ENCODE measurements at places on chromosomes 12 and 14.
A peak's percentile ranks its signal among the peaks of the same experiment; 100 is the strongest.

DNA sequence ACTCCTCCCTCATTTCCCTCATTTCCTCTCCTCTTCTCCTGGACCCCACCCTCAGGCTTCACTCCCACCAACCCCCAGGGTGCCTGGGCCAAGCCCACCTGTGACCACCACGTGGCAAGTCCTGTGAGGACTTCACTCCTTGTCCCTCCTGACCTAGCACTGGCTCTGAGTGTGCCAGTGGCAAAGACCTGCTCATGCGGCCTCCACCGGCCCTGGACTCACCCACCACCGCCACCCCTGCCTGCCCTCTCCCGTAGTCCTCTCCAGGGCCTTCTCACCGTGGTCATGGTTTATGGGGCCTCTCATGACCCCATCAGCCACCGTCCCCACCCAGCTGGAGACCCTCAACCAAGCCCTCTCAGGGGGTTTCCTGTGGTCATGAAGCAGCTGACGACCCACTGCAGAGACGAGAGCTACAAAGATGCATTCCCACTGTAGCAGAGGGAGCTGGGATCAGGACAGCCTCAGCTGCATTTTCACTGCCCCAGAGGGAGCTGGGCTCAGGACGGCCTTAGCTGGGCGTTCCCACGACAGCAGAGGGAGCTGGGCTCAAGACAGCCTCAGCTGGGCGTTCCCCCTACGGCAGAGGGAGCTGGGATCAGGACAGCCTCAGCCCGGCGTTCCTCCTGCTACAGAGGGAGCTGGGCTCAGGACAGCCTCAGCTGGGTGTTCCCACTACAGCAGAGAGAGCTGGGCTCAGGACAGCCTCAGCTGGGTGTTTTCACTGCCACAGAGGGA lies 3.2 kb upstream of the C14orf180 start:
- H3K27me3 ChIP-seq, result no peaks in the 10 kb centered on the region
- DNase-seq, result no peak
- no peak overlapping the region for H3K4me3 ChIP-seq
- no peaks in the 10 kb centered on the region for H3K36me3 ChIP-seq
- no peaks in the 10 kb centered on the region for H3K4me1 ChIP-seq

DNA sequence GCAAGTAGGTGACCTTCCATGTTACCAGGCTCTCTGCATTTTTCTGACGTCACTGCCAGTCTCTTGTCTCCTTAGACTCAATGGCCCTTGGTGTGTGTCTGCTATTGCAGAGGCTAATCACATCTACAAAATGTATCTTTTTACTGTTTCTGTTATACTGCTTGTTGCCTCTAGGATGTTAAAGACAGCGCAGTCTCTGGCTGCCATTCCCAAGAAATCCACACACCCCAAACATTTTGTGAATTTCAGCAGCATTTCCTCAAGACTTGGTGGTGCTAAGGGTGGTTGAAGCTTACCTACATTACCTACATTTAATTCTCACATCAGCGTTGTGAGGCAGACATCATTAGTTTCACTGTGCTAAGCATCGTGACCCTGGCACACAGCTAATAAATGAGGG lies 87.2 kb downstream of the C12orf75 start:
- H3K27ac ChIP-seq, result no peak overlapping the region
- H3K4me3 ChIP-seq, result no peak overlapping the region
- DNase-seq, result no peak
- H3K36me3 ChIP-seq, result no peaks in the 10 kb centered on the region

DNA sequence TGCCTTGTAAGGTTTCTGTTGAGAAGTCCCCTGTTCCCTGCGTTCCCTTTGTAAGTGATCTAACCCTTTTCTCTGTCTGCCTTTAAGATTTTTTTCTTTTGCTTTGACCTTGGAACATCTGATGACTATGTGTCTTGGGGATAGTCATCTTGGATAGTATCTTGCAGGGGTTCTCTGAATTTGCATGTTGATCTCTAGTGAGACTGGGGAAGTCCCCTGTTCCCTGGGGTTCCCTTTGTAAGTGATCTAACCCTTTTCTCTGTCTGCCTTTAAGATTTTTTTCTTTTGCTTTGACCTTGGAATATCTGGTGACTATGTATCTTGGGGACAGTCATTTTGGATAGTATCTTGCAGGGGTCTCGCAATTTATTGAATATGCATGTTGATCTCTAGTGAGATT lies 38.2 kb upstream of the TMX1 start:
- no peak overlapping the region for H3K4me3 ChIP-seq
- no peak overlapping the region for H3K27ac ChIP-seq
- H3K36me3 ChIP-seq, result no peaks in the 10 kb centered on the region
- no peaks in the 10 kb centered on the region for H3K27me3 ChIP-seq

DNA sequence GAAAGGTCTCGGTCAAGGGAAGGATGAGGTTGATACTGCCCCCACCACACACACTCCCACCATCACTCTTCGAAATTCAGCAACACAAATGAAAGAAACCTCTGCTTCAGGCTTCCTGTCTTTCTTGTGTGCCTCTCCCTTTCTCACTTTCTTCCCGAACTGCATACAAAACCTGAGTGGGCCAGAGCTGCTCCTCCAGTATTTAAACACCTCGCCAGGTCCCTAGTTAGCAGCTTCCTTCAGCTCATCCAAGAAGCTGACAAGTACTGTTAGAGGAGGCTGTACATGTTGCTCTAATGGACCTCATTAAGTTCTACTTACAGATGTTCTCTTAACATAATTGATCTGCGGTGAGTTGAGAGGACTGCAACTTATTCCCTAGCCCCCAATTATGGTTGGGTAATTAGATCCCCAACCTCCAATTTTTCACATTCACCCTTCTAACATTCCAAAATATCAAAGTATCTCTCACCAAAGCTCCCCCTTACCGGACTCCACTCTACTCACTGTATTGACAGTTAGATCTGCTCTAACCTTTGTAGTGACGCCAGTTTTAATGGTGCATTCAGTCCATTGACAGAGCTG lies 4.1 kb upstream of the LMO3 start:
- peaks cover 6% of the 10 kb centered on the region for H3K27me3 ChIP-seq
- DNase-seq, result no peak
- no peaks in the 10 kb centered on the region for H3K36me3 ChIP-seq
- no peak overlapping the region for H3K27ac ChIP-seq
- H3K4me3 ChIP-seq, result no peak overlapping the region

DNA sequence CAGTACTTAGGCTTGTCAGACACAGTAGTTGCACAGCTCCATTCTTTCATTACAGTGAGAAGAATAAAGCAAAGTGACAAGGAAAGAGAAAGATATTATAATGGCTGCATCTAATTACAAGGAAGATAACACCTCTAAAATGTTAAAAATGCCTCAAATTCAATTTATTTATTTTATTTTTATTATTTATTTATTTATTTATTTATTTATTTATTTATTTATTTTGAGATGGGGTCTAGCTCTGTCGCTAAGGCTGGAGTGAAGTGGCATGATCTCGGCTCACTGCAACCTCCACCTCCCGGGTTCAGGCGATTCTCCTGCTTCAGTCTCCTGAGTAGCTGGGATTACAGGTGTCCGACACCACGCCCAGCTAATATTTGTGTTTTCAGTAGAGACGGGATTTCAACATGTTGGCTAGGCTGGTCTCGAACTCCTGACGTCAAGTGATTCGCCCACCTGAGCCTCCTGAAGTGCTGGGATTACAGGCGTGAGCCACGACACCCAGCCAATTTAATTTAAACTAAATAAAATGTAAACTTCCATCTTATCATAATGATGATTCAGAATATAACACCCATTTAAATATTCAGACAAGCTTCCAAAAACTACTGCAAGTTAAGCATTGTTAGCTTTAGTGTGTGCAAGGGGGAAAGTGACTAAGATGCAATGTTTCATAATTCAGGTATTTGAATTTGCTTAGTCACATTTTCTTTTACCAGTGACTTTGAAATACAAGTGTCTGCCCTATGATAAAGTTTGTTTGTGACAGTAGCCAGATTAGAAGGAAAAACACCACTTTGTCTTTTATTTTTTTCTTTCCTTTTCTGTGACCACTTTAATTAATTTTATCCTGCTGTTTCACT lies 2.4 kb upstream of the CFAP54 start:
- no peak overlapping the region for H3K4me3 ChIP-seq
- DNase-seq, result no peak
- no peaks in the 10 kb centered on the region for H3K27me3 ChIP-seq
- H3K4me1 ChIP-seq, result no peaks in the 10 kb centered on the region
- no peak overlapping the region for H3K27ac ChIP-seq

DNA sequence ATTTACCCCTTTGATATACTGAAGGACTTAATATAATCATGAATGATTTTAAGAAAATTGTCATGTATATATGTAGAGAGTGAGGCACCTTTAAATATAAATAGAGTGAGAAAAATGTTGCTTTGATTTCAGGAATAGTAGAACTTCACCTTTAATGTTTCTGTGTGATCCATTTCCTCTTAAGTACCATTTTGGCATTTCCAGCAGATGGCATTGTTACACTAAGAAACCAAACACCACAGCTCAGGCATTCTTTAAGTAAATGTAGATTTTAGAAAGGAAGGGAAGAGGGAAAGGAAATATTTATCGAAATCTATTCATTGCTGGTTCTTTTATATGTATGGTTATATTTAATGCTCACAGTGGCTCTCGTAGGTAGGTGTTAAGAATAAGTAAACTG lies 556.7 kb upstream of the FBXO33 start:
- no peaks in the 10 kb centered on the region for H3K27me3 ChIP-seq
- H3K27ac ChIP-seq, result no peak overlapping the region
- DNase-seq, result peak; percentile 20
- H3K4me3 ChIP-seq, result no peak overlapping the region
- no peaks in the 10 kb centered on the region for H3K4me1 ChIP-seq
- no peaks in the 10 kb centered on the region for H3K36me3 ChIP-seq
